ENCODE measurements at places on chromosomes 2 and 18.

DNA sequence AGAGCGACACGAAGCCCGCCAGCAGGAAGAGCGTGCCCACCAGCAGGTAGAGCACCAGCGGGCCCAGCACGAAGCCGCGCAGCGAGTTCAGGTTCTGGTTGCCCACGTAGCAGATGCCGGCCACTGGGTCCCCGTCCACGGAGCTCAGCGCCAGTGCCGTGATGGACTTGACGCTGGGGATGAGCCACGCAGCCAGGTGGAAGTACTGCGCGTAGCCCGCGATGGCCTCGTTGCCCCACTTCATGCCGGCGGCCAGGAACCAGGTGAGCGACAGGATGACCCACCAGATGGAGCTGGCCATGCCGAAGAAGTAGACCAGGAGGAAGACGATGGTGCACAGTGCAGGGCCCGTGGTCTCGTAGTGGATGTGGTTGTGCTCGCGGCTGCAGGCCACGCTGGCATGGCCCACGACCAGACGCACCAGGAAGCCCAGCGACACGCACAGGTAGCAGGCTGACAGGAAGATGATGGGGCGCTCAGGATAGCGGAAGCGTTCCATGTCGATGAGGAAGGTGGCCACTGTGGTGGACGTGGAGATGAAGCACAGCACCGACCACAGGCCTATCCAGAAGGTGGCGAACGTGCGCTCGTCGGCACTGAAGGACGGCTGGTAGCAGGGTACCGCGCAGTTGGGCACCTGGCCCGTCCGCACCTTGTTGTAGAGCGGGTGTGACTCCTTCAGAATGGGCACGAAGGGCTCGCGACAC lies 2.1 kb downstream of the FZD5 start:
- DNase-seq = peak; percentile 37

GRCh38 chr2:189662669-189663226 lies 1.5 kb downstream of the ASNSD1 start:
- DNase-seq = peak; percentile 25

DNA sequence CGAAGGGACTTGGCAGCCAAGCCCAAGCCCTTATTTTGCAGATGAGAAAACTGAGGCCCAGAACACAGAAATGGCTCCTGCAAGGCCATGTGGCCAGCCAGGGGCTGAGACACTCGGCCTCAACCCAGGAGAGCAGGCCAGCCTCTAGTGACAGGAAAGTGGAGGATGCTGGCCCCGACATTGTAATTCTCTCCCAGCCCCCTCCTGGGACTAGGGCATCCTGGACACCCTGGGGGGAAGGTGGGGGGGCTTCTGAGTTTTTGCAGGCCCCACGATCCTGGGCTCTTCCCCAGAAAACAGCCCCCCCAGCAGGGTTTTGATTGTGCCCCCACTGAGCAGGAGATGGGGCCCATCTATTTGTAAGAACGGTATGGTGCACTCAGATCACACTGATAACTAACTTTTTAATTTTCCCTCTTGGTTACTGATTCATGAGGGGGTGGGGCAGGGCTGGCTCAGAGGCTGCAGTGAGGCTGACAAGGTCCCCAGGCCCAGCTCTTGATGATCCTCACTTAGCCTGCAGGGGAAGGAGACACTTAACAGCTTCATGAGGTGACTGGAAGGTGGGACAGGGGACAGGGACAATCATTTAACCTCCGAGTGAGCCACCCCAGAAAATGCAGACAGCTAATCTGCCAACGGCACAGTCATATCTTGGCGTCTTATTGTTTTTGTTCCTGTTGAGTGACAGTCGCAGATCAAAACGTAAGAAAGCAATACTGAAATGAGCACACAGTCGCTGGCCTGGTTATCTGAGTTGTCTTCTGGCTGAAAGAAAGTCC lies 18.9 kb downstream of the SMAD7 start:
- peak; percentile 80 for DNase-seq

DNA sequence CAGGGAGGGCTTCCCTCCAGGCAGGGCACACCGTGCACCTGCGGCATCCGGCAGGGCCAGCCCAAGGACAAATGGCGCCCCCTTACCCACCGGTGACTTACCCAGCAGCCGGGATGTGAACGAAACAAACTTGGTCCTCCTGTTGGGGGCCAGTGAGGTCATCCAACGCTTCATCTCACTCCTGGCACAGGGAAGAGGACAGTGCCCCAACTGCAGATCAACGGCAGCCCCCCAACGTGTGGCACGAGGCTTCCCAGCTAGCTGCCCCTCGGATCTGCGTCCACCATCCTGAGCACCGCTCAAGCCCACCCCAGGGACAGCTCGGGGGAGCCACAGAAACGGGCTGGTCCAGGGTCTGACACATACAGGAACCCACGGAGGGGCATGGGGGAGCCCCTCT lies 12.0 kb downstream of the SNORC start:
- no peak for DNase-seq

DNA sequence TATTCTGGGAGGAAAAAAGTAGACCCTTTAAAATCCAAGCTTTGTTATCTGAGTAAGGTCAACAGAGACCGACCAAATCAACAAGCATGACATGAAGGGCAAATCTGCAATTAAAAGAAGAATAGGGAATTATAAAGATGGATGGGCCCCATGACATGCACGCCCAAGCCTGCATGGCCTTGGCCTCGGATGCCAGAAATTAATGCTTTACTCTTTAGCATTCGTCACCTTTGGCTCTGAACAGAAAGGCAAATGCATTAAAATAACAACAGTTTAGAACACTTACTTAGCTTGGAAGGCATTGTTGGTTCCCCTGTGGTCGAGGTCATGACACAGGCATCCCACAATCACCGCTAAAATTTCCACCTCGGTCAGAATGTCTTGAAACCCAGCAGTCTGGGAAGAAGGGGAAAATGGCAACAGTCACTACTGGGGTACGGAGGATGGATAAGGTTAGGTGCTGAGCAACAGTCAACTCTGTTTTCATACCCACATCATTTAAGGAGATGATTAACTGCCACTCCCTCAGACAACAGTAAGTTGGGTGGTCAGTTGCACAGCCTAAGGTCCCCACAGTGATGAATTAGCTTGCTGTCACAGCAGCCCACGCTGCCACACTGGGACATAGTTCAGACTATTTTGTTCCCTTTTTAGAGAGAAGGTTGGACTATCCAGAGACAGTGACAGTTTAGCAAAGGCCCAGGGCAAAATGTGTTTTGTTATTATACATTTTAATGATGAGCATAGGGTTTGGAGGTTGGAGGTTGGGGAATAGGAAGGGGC lies 319.1 kb downstream of the AGPS start:
- no peak for DNase-seq

- no peak for DNase-seq
Measured at GRCh38 chr2:201985728-201986462, 47.8 kb upstream of the FZD7 start.

- DNase-seq = no peak
Measured at GRCh38 chr2:240911641-240912265, 5.6 kb downstream of the CROCC2 start.

- no peak for DNase-seq
Measured at GRCh38 chr2:148903294-148903693, 28.3 kb downstream of the KIF5C start.

GRCh38 chr2:62145478-62146100 lies 50.3 kb upstream of the B3GNT2 start:
- DNase-seq = no peak

- no peak for DNase-seq
Measured at GRCh38 chr2:17901246-17901645, 22.8 kb downstream of the KCNS3 start.

- DNase-seq = no peak
Measured at GRCh38 chr2:37870829-37871228, 54.3 kb upstream of the RMDN2 start.

- DNase-seq = no peak
Measured at GRCh38 chr2:133666621-133667020, 98.4 kb upstream of the NCKAP5 start.

- no peak for DNase-seq
Measured at GRCh38 chr18:8870528-8870927, 165.2 kb downstream of the MTCL1 start.

- no peak for DNase-seq
Measured at GRCh38 chr18:50792885-50793284, 26.9 kb downstream of the MRO start.

- no peak for DNase-seq
Measured at GRCh38 chr2:9809448-9810088, 33.7 kb upstream of the TAF1B start.
